HFFc6 (cell line): ENCODE measurements at places on chromosomes 5 and 9.
A peak's percentile ranks its signal among the peaks of the same experiment; 100 is the strongest.

DNA sequence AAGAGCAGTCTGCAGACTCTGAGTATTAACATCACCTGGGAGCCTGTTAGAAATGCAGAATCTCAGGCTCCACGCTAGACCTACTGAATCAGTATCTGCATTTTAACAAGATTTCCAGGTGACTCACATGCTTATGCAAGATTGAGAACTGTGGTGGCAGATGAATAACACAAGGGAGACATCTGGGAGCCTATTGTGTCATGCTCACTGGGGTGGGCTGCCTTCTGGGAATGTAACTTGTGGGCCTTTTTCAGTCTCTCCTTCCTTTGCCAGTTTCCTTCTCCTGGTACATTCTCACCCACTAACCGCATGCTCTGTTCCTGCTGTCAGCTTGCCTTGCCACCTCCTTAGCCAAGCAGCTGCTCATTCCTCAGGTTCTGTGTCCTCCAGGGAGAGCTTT is 176.6 kb upstream of the C9orf72 start:
- H3K4me3 ChIP-seq: no peak overlapping the region
- no peaks in the 10 kb centered on the region; the same call in 1 of the 2 replicates for H3K27me3 ChIP-seq
- H3K4me1 ChIP-seq: no peaks in the 10 kb centered on the region
- no peak for DNase-seq
- H3K27ac ChIP-seq: no peak overlapping the region

- H3K4me3 ChIP-seq: no peak overlapping the region
- H3K27me3 ChIP-seq: no peaks in the 10 kb centered on the region; the same call in 1 of the 2 replicates
- DNase-seq: no peak
- H3K36me3 ChIP-seq: no peaks in the 10 kb centered on the region
These were observed 102.5 kb upstream of the IFNK start for GRCh38 chr9:27421577-27421976.

DNA sequence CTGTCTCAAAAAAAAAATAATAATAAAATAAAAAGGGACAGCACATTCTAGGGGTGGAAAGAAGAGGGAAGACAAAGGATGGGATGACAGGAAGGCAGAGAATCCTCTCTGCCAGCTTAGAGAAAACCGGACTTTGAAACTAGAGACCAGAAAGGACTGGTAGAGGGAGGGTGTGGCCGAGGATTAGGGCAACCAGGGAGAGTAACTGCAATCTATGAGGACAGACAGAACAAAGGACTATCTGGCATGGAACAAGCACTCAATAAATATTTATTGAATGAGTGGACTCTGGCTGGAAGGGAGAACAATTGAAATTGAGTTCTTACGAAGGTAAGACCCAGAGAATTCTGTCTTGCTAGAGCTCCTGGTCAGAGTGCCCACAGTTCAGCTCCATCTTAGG is 2.4 kb downstream of the GBA2 start:
- peaks cover 34% of the 10 kb centered on the region for H3K36me3 ChIP-seq
- peaks cover 41% of the 10 kb centered on the region for H3K4me1 ChIP-seq
- peak overlapping the region; percentile 92 for H3K4me3 ChIP-seq
- DNase-seq: no peak

DNA sequence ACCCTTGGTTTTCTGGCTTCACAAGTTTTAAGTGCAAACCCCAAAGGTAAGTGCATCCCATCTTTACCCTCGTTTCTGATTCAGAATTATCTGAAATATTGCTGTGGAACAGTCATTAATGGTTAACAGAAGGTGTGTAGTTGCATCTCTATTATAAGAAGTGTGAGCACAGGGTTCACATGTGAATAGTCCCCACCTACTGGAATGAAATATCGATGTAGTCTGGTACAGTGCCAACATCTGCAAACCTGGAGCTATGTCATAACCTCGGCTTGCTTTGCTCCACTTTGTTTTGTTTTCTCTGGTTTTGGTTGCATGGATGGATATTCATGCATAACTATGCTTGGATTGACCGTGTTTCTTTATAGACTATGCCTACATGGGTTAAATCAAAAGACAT is 12.6 kb downstream of the HTR4 start:
- no peaks in the 10 kb centered on the region for H3K4me1 ChIP-seq
- H3K36me3 ChIP-seq: no peaks in the 10 kb centered on the region
- no peak overlapping the region for H3K4me3 ChIP-seq

DNA sequence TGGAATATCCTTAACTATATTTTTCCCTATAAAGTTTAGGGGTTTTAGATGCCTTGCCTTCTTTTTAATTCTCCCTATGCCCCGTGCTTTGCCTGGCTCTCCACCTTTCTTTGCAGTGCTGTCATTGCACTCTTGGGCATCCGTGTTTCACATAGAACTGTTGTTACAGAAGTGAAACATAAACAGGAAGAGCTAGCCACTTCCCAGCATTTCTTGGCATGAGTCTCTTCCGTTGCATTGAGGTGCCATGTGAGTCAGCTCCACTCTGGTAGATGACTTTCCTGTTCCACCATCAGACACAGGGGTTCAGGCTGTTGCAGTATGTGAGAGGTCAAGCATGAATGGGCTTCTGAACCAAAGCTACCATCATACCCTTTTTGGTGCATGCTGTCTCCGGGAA is 73.4 kb downstream of the ANGPTL2 start:
- peak overlapping the region; percentile 75 for H3K4me3 ChIP-seq
- peak; percentile 87 for DNase-seq
- no peaks in the 10 kb centered on the region for H3K36me3 ChIP-seq
